ENCODE measurements at places on chromosomes 16 and 17.

- no peak for DNase-seq
Observed at GRCh38 chr17:67613961-67614360, 103.8 kb upstream of the NOL11 start.

DNA sequence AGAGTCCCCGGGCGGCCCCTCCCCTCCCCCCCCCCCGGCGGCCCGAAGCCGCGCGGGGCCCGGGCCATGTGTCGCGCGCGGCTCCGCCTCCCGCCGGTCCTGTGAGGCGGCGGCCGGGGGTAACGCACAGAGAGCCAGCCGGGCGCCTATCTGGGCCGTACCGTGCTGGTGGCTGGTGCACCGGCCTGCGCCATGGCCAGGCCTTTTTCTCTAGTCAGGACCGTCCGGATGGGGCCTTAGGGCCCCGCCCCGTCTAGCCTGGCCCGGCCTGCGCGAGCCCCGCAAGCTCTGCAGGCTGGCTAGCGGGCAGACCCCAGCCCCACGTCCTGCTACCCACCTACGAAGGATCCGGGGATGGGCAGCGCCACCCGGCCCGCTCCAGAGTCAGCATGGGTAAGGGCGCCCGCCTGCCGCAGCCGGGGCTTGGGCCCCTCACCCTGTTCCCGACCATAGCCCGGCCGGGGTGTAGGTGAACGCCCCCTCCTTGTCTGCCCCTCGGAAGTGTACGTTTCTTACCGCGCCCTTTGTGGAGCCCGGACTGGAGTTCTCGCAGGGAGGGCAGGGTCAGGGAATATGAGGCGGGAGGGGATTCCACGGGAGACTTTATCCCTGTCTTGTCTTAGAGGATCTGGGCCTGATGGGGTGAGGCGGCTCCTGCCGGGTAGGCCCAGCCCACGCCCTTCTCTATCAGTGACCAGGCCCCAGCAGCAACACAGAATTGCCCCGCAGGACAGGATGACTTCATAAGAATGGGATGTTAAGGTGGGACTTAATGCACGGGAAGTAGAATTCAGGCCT lies at the start of gene CENPT:
CENPT (minus strand) TSS at position 630 of the 798 bp plus-strand sequence. CDS start 13,834 bp downstream, outside the sequence.
- no peak for DNase-seq

- DNase-seq: no peak
Observed at GRCh38 chr17:38879878-38880665, 10.2 kb downstream of the LASP1 start.

GRCh38 chr17:32819035-32819434 lies 57.9 kb downstream of the MYO1D start:
- no peak for DNase-seq

DNA sequence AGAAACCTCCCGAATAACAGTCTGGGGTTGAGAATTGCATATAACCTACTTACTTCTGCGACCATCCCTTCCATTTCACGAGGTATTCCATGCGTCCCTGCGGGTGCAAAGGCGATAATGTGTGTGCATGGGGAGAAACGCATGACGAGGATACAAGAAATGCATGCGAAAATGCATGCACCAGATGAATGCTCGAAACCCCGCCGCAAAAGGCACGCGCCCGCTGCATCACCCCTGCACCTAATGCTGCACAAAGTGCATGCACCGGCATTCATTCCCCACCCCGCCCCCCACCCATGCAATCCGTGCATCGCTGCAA lies 474 bp downstream of the CBX8 start:
- DNase-seq: no peak

- DNase-seq: no peak
Observed at GRCh38 chr16:85568519-85568918, 44.6 kb upstream of the GSE1 start.

GRCh38 chr16:71952825-71953224 lies 47.4 kb downstream of the PKD1L3 start:
- DNase-seq: no peak

- DNase-seq: no peak
Observed at GRCh38 chr17:47776330-47777197, 43.5 kb downstream of the TBX21 start.

DNA sequence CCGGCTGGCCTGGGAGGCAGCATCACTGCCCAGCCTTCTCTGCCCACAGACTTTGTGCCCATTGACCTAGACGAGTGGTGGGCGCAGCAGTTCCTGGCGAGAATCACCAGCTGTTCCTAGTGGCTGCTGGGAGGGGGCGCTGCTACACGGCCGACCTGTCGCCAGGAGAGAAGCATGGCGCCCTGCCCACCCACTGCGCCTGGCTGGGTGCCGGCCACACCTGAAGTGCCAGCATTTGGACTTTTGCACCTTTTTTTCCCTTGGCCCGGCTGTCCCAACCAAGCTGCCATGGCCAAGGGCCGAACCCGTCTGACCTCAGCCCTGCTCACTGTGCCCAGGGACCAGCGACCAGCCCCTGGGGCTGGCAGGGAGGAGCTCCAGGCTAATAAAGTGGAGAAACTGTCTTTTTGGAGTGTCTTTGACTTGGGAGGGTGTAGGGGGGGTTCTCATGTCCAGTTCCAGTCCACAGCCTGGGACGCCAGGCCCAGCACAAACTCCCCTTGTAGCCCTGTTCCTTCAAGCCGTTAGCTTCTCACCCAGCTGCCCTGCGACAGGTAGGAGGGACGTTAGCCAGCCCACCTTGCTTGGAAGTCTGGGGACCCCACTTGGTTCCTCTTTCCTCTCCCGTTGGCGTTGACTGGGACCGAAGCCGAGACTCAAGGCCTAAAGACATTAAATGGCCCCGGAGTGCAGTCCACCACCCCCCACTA lies 939 bp upstream of the WDR90 start:
- DNase-seq: peak; percentile 34

DNA sequence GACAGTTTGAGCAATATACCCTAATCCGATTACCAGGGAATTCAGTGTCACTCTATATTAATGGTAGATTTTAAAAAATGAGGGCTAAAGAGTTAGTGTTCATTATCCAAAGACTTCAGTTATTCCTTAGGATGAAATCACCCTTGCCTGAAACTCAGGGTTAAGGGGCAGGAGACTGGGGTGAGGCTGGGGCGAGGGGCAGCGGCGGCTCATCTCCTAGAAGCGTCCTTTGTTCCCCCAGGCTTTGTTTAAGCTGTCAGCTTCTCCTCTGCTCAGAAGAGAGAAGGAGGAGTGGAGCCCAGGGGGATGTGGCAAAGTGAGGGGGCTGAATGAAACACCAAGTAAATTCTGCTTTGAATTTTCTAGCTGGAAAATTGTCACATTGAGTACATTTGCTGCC lies 117.7 kb upstream of the ELAC2 start:
- no peak for DNase-seq

All from activated CD8-positive, alpha-beta memory T cell treated with anti-CD3 and anti-CD28 coated beads, Interleukin-2, amount 50 U/mL, for 4 hours (primary cell).